HT1080 (cell line): ENCODE measurements at places on chromosomes 7 and 10. TPM values are rescaled to one million over a fixed set of nuclear protein-coding genes. Genes with fewer than 3 reads are reported as not detected.
A peak's percentile ranks its signal among the peaks of the same experiment; 100 is the strongest.

The RASA4B gene
- total RNA-seq: 0.67 and 1.2 TPM in 2 replicates

The GPR15LG gene
- total RNA-seq: not detected in 2 replicates

The FIS1 gene
- total RNA-seq: 137 and 211 TPM in 2 replicates

The PIK3CG gene
- total RNA-seq: 1.9 and 2.1 TPM in 2 replicates

The HOXA9 gene
- total RNA-seq: 33.8 and 45.8 TPM in 2 replicates

The POP7 gene
- total RNA-seq: 167 and 168 TPM in 2 replicates

The AKR1C4 gene
- total RNA-seq: not detected in 2 replicates

GRCh38 chr10:129601737-129602136 is 134.7 kb downstream of the MGMT start:
- no peak for DNase-seq

DNA sequence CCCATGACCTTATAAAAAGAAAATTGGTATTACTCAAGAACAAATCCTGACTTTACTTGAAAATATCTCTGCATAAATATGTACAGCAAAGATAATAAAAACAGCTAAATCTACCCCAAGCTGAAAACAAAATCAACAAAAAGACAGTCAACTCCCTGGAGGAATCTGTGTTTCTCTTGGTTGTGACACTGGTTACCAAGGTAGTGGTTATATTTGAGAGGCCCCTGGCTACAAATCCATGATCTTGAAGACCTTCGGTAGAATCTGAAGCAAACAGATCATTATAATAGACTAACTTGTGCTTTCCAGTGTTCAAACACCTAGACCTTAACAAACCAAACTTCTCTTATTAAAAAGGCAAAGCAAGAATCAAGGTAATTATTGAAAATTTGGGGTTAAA is 123.9 kb upstream of the SGCE start:
- DNase-seq: no peak

DNA sequence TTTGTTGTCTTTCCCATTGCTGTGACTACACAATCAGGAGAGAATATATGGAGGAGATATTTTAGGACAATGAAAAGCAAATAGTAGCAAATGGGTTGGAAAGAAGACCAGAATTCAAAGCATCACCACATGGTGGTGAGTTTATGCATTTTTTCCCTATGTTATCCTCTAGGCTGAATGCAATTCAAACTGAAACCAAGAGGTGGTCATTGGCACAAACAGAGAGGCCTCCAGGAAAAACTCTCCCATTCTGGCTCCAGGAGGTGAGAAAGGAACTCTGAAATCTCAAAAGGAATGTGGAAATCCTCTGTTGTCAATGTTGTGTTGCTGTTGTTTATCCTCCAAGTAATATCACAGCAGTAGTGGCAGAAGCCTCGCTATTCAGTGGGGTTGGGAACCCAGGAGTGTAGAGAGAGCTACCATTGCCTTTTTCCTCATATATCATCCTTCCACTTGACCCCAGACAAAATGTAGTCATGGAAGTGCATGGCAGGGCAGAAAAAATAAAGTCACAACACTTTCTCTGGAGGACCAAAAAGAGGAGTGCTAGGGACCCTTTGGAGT is 819.1 kb downstream of the GRID1 start:
- DNase-seq: no peak

DNA sequence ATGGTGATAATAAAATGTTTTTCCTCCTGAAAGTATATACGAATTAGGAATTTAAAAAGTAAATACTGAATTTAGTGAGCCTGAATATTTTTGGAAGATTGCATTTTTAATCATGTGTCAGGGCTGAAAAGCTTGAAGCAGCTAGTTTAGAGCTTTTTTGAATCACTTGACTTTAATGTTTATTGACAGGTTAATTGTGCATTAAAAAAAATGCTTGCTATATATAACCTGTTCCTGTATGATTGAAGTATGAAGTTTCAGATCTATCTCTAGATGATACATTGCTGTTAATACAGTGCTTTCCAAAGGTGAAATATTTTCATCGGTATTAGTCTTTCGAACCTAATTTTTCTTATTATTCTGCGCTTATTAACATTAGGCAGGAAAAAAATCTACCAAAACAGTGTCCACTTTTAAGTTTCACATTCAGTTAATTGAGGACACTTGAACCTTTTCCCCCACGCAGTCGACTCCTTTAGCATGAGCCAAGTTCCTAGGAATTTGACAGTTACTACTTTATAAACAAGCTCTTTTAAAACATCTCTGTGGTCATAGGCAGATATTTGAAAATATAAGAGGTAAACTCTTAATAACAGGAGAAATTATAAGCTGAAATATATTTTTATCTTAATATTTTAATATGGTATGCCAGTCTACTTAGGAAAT is 187.1 kb downstream of the MLLT10 start:
- DNase-seq: no peak

DNA sequence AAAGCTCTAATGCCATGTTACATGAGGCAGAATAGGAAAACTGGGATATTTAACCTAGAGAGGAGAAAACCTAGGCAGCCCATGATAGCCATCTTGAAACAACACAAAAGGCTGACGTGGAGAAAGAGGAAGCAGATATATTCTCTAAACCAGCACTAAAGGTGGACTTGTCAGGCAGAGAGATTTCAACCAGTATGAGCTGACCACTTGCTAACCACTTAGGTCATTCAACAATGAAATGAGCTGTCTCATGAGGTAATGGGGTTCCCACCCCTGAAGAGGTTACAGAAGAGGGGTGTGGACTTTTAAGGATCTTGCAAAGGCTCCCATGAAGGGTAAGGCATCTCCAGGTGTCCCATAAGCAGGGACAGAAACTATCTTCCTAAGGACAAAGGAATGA is 26.8 kb upstream of the EGR2 start:
- DNase-seq: no peak

- peak; percentile 65 for DNase-seq
These were observed at the start of gene PAPSS2 for GRCh38 chr10:87659571-87660483. TSS of gene PAPSS2 (plus strand) at chr10:87659878. CDS start at chr10:87659982, 104 bp downstream.

GRCh38 chr7:44066494-44067063 is 1.2 kb upstream of the PGAM2 start:
- no peak for DNase-seq

DNA sequence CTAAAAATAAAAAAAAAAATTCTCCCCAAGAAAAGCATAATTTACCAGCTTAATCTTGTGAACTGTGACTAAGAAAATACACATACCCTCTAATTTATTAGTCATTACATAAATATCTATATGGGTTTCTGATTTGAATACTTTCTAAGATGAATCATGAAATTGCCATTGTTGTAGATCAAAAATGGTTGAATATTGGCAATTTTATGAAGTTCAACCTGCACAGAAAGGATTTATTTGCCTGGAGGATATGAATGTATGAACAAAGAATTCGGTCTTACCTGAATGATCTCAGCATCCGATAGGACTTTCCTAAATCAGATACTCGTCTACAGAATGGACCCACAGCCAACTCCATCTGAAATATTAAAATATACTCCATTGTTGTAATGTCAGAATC is 61.5 kb downstream of the HBP1 start:
- peak; percentile 36 for DNase-seq

- no peak for DNase-seq
These were observed 93.6 kb downstream of the CACNB2 start for GRCh38 chr10:18233775-18234174.

GRCh38 chr7:42197451-42197850 is 39.6 kb downstream of the GLI3 start:
- DNase-seq: no peak

GRCh38 chr7:43954524-43955228 is 28.4 kb downstream of the UBE2D4 start:
- peak; percentile 60 for DNase-seq

DNA sequence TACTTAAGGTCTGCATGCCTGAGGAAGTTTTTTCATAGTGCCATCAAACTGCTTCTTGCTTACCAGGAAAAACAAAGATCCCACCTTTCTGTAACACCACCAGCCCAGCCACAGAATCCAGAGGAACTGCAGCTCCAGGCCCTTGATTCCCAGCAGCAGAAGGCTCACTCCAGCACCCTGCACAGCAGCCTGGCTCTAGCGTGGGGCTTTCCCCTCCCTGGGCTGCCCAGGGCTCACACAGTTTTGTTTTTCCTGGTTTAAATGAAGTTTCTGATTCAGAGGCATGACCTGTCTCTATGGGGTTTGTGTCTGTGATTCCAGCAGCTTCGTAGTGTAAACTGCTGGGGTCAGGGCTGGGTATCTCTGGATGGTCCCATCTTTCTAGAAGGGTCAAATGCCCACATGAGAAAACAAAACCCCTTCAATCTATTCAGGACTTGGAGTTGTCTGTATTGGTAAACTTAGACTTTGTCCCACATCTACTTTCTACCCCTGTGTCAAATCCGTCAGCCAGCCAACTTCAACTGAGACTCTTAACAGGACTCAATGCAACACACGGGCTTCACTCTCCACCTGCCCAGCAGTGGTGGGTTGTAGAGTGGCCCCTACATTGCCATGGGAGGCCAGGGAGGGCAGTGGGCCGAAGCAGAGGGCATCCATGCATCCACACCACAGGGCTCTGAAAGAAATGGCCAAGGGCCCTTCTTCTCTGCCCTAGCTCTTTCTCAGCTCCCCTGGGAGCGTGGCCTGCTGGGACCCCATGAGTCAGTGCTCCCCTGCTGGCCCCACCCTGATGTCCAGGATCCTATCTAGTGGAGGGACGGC is 73.6 kb downstream of the ATXN7L1 start:
- no peak for DNase-seq

DNA sequence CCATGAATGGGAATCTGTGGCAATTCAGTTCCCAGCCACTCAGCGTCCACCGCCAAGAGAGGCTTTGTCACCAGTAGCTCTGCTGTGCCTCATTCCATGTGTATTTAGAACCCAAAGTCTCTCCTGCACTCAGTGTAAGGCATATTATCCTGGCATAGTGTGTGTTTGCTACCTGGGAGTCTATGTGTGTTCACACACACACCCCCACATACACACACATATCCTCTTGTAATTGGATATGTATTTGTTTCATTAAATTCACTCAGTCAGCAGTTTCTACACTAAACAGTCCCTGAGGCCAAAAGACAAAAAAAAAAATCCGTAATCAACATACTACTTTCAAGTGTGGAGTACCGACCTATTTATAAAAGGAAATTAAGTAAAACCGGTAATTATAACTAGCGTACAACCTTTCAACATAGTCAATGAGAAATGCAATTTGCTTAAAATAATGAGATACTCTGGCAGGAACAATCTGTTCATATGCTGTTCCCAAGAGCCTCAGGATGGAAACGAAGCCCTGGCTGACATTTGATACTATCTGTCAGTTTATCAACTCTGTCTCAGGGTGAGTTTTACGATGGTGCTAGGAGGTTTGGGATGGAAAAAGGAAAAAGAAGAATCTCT is 425.8 kb upstream of the CELF2 start:
- no peak for DNase-seq

DNA sequence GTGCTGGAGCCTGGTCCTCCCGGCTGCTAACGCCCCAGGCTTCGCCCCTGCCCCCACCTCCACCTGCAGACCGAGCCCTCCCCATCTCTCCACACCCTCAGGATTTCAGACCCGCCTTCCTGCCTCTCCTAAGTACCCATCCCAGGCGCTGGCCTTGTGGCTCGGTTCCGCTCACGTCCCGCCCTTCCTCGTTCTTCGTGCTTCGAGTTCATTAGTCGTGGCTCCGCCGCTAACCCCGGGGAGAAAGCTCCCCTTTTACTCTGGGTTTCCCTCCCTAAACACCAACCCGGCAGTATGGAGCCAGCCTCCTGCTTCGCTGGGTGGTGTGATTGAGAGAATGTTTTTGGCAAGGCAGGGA is 11.2 kb downstream of the EMX2 start:
- DNase-seq: no peak

DNA sequence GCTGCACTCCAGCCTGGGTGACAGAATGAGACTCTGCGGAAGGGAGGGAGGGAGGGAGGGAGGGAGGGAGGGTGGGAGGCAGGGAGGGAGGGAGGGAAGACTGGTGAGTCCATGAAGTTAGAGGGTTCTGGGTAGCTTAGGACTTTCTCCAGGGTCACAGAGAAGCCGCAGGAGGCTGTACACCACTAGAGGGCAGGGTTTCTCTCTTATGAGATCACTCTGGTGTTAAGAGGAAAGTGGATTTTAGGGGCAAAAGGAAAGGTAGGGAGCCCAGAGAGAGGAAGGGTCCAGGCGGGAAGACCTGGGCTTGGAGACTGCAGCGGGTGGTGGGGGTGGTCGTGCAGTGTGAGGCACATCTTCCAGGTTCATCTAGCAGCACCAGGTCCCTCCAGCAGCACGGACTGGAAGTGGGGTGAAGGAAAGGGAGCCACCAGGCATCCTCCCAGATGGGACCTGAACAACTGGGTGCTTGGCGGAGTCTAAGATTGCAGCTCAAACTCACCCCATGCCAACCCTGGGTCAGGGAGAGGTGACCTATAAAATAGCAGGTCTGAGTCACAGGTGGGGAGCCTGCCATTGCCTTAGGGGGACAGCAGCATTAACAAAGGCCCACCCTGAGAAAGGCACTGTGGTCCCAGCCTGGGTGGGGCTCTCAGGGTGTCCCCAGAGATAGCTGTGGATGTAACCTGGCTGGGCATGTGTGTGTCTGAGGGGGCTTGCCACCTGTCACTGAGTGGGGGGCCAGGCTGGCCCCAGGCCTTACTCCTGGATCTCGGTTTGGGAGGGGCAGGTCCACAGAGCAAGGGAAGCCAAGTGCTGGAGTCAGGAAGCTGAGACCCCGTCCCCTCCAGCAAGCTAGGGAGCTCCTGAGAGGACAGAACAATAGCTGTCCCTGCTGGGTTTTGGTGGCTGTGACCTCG is 48.5 kb upstream of the SLC29A3 start:
- DNase-seq: peak; percentile 65

- DNase-seq: no peak
These were observed 14.9 kb upstream of the SP4 start for GRCh38 chr7:21412957-21413356.

DNA sequence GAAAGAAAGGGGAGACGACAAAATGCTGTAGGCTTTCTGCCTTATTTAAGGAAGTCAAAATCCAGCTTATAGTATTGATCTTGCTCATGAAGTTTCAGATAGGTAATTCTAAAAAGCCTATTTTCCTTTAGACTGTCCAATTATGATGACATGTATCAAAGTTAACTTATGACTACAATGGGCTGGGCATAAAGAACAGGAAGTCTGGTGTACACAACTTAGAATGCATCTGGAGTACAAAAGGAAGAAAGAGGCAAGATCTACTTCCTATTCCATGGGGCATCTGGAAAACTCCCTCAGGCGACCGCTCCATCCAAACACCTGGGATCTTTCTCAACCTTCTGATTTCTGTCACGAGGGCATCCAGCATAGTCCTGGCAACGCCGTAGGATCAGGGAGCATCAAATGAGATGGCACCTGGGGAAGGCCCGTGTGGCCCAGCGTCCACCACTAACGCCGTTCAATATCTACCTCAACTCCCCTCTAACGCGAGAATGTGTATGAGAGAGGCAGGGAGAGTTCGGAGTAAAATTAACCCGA is 512 bp downstream of the FAM24B start:
- DNase-seq: peak; percentile 7
